Endothelial cell of umbilical vein (primary cell): ENCODE measurements at places on chromosomes 12 and 14.
A peak's percentile ranks its signal among the peaks of the same experiment; 100 is the strongest.

DNA sequence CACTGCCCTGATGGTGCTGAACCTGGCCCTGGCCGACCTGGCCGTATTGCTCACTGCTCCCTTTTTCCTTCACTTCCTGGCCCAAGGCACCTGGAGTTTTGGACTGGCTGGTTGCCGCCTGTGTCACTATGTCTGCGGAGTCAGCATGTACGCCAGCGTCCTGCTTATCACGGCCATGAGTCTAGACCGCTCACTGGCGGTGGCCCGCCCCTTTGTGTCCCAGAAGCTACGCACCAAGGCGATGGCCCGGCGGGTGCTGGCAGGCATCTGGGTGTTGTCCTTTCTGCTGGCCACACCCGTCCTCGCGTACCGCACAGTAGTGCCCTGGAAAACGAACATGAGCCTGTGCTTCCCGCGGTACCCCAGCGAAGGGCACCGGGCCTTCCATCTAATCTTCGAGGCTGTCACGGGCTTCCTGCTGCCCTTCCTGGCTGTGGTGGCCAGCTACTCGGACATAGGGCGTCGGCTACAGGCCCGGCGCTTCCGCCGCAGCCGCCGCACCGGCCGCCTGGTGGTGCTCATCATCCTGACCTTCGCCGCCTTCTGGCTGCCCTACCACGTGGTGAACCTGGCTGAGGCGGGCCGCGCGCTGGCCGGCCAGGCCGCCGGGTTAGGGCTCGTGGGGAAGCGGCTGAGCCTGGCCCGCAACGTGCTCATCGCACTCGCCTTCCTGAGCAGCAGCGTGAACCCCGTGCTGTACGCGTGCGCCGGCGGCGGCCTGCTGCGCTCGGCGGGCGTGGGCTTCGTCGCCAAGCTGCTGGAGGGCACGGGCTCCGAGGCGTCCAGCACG, 4.7 kb downstream of the LTB4R start:
- DNase-seq, result peak; percentile 37

- no peak for DNase-seq
These were observed 49.4 kb upstream of the FRMD6 start for GRCh38 chr14:51602310-51602709.

DNA sequence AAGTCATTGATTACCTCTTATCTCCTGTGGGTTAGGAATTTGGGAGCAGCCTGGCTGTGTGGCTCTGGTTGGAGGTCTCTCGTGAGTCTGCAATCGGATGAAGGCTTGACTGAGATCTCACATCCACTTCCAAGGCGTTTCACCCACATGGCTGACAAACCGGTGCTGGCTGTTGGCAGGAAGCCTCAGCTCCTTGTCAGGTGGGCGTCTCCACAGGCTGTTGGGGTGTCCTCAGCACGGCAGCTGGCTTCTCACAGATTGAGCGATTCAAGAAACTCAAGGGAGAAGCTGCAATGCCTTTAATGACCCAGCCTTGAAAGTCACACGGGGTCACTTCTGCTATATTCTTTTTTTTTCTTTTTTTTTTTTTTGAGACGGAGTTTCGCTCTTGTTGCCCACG, 28.6 kb upstream of the CORO1C start:
- DNase-seq, result no peak

DNA sequence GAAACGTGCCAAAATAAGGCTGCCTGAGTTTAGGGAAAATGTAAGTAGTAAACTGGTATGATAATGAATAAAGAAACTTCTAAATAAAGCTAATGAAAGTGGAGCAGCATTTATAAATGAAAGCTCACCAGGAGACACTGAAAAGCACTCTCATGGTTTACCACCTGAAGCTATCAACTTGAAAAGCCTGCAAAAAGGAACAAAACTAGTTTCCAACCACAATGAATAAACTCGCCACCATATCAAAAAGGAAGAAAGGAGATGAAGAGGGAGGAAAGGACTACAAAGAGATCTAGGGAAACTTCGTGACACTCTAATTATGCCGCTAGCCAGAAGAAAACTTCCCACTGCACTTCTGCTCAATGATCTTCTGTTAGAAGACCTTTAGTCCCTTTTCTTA, 66.7 kb downstream of the MED13L start:
- DNase-seq, result no peak

- DNase-seq, result no peak
These were observed 66.3 kb downstream of the TRHDE start for GRCh38 chr12:72338437-72338836.

- DNase-seq, result peak; percentile 42
These were observed 363 bp upstream of the LMO3 start for GRCh38 chr12:16606201-16606849.

DNA sequence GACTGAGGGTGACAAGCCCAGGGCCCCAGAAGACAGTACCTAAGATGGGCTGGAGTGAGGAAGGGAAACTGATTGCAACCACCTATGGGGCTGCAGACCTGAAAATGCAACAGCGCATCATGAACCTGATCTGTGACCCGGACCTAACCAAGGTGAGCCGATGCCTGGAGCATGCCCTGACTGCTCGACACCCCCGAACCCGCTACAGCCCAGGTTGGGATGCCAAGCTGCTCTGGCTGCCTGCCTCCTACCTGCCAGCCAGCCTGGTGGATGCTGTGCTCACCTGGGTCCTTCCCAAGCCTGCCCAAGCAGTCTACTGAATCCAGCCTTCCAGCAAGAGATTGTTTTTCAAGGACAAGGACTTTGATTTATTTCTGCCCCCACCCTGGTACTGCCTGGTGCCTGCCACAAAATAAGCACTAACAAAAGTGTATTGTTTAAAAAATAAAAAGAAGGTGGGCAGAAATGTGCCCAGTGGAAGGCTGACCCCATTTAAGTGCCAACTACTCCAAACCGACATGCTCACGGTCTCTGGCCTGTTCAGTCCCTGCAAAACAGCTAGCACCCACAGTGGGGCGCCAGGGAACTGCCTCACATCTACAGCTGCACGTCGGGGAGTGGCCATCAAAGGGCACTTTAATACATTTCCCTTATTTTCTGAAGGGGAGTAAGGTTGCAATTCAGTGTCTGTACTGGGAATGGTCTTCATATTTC, 4.2 kb downstream of the RDH5 start:
- DNase-seq, result peak; percentile 62

GRCh38 chr12:71430756-71431155, 8.8 kb upstream of the LGR5 start:
- DNase-seq, result no peak

DNA sequence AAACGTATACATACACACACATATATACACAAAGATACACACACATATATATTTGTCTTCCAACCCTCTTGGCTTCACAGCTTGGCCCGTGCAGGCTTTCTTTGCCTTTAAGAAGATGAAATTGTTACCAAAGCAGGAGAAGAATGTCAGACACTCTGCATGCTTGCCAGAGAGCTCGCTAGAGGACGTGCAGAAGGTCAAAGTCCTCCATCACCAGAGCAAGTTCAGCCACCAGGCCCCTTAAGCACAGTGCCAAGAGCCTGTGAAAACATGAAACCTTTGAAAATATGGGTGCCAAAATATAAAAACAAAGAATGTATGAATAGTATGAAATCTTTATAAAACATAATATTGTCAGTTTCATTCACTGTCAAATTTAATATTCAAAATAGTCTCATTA, 14.9 kb upstream of the MCRS1 start:
- no peak for DNase-seq

- no peak for DNase-seq
These were observed 451.2 kb downstream of the RPS29 start for GRCh38 chr14:49134940-49135339.
